IMR-90 (cell line): ENCODE measurements at places on chromosomes 3 and 15. TPM values are rescaled to one million over a fixed set of nuclear protein-coding genes. Genes with fewer than 3 reads are reported as not detected.

BCHE gene
- polyA plus RNA-seq: 1.3 and 1.5 TPM in 2 replicates

- no peak for DNase-seq
These were observed 28.8 kb downstream of the APBA2 start for GRCh38 chr15:28914483-28915023.

ZNF609 gene
- 12.5 and 12.6 TPM in 2 replicates for polyA plus RNA-seq

SPATA16 gene
- polyA plus RNA-seq: not detected in 2 replicates

DNA sequence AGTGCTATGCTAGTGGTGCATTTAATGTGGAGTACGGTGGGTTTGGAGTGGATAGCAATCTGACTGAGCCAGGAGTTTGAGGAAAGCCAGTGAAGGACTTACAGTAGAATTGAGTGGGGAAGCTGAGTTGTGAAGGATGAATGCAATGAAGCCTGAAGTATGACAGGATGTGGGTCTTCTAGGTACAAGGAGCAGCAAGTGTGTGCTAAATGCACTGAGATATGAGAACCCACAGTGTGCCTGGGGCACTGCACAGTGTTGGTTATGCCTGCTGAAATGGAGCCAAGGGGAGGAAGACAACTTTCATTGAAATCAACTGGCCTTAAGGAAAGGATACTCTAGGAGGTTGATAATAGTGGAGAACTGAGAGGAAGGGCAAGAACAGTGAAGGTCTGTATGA is 105.5 kb upstream of the MRPL3 start:
- no peak for DNase-seq

GCNT3 gene
- polyA plus RNA-seq: not detected in 2 replicates

BLM gene
- 2.3 and 2.5 TPM in 2 replicates for polyA plus RNA-seq

- peak; percentile 86 for DNase-seq
These were observed 55.0 kb downstream of the FLNB start for GRCh38 chr3:58063022-58063815.

RNF13 gene
- polyA plus RNA-seq: 9.3 and 12.8 TPM in 2 replicates

DNA sequence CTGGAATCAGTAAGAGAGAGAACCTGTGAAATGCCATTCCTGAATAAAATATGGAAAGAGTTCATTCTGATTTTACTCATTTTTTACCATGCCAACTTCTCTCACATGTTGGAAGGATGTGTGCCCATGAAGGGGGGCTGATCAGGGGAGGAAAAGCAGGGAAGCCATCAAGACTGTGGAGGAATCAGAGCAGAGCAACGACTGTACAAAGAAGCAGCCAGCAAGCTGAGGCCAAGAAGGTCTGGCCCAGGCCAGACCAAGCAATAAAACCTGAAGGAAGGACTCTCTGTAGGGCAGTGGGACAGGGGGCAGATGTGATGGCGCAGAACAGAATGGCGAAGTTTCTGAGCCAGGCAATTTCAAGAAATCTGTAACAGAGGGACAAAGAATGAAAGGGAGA is 24.0 kb upstream of the ARNT2 start:
- no peak for DNase-seq

GRCh38 chr3:43043793-43044192 is 62.1 kb downstream of the POMGNT2 start:
- no peak for DNase-seq

CFAP161 gene
- not detected in 2 replicates for polyA plus RNA-seq

DNA sequence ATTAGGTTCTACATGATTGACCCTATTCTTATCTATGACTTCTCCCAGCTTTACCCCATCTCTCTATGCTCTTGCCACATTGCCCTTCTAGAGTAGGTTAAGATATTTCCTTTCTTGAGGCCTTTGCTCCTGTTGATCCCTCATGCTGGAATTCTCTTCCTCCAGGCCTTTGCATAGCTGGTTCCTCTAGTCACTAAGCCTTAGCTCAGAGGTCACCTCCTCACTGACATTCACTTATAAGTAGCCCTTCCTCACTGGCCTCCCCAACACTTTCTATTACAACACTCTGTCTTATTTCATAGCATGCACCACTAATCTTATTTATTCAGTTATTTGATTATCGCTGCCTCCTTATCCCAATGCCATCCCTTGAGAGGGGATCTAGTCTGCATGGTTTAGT is 228.4 kb upstream of the COL8A1 start:
- DNase-seq: no peak

SLC27A2 gene
- not detected in 2 replicates for polyA plus RNA-seq

APOD gene
- polyA plus RNA-seq: 0.16 and 0.36 TPM in 2 replicates

- peak; percentile 37 for DNase-seq
These were observed 89.0 kb downstream of the MRPL46 start for GRCh38 chr15:88378188-88378637.

DNA sequence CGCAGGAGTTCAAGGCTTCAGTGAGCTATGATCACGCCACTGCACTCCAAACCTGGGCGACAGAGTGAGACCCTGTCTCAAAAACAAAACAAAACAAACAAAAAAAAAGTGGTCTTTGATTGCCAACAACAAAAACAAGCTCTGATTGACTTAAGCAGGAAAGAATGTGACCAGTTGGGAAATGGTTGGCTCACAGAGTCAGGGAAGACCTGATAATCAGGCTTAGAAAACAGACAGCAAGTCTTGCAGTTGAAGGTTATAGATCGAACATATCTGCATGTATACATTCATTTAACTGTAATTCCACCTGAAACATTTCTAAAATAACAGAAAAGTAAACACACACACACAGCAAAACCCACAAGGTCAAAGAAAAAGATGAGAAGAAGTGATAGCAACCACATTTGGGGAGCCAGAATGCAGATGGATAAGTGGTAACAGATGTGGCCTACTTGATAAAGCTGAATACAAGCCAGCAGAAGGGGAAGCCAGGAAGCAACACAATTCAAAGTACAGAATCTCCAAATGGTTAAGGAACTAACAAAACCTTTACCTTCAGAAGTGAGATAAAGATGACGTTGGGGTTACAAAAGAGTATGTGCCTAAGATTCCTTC is 699.9 kb upstream of the ZNF385D start:
- no peak for DNase-seq

MRAS gene
- 48.1 and 60.6 TPM in 2 replicates for polyA plus RNA-seq

IQCF5 gene
- not detected in 2 replicates for polyA plus RNA-seq

GRCh38 chr3:162538491-162538890 is 1041.9 kb downstream of the OTOL1 start:
- DNase-seq: no peak

CD86 gene
- not detected in 2 replicates for polyA plus RNA-seq
